SW480 (cell line): ENCODE measurements at places on chromosomes 4 and X.
A peak's percentile ranks its signal among the peaks of the same experiment; 100 is the strongest.

DNA sequence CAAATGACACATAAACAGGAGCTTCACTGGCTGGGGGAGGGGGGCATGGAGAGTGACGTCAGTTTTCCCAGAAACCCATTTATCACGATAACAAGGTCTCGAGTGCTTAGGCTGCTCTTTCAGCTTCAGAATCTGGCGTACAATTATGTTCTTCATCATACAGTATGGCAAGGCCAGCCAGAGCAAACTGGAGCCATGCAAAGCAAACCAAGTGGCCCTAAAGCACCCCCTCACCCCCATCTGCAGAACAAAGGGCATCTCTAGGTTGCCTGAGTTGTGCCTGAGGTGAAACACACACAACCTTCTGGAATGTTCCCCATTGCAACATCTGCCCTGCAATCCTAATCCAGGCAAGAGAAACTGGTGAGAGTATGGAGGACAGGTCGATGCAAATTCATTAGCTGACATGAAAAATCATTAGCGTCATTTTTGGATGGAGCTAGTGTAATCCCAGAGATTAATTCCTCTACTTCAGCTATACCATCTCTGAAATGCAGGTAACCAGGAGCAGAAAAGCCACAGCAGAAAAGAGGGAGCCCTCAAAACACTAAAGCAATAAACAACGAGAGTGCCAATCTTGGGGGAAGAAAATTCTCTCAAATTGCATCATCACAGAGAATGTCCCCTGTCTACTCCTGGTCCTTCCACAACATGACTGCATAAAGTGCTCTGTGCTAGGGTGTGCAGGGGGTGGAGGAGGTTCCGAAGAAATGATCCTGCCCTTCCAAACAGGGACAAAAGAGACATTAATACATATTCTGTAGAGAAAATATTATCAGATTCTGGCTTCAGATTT, 1.8 kb downstream of the SEPTIN6 start:
- no peak for DNase-seq

- DNase-seq: no peak
These were observed 38.8 kb upstream of the CAPN6 start for GRCh38 chrX:111309083-111309482.

DNA sequence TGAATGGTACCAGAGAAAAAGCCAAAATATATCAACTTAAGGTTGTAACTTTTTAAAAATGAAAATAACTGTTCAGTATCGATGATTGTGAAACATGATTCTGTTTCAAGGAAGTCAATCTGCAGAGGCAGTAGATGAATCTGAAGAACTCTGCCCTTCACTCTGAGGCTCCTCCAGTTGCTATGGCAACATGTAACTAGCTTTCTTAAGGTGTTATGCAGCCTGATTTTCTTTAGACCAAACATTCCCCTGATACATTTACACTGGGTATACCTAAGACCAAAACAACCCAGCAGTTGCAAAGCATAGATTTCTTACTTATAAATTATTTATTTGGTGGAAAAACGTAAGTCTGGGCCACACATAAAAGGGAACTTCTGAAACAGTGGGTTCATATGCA, 133.6 kb upstream of the RASGEF1B start:
- DNase-seq: no peak

GRCh38 chr4:73193155-73193554, 65.4 kb downstream of the ANKRD17 start:
- DNase-seq: no peak

GRCh38 chr4:168514249-168514852, 17.5 kb downstream of the PALLD start:
- DNase-seq: peak; percentile 13

DNA sequence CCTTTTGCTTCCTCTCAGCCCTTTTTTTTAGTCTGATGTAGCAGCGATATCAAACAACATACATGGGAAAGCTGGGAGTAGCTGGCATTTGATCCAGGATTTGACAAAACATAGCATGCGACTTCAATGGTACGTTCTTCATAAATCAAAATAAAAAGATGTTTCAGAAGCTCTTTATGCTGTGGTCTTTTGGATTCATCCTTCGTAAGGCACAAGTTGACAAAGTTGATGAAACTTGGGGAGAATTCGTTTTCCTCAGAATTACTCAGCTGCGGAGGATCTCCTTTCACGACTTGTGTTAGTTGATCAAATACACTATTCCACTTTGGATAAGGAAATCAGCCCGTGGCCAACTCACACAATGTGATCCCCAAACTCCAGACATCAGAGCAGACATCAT, 38.1 kb upstream of the CHIC1 start:
- DNase-seq: no peak

DNA sequence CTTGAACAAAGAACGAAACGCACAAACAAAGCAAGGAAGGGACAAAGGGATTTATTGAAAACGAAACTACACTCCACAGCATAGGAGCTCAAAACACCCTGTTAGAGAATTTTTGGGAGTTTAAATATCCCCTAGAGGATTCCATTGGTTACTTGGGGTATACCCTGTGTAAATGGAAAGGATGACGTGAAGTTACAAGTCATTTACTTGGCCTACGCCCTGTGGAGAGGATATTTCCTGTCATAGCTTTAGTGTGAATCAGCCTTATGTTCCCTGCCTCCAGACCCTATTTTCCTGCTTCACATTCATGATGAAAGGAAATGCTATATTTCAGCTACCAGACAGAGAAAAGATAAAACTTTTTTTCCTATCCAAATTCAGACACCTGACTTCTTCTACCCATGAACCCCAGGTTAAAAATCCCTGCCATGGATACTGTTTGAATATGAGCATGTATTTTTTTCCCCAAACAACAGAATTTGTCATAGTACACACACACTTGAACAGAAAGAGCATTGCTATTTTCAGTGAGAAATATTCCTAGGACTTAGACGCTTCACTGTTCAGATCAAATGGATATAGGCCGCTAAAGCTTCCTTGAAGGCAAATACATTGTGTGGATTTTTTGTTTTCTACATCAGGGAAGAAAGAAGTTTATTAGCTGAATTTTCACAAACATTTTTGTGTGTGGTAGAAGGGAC, 20.4 kb downstream of the PIN4 start:
- DNase-seq: peak; percentile 30

GRCh38 chr4:84276752-84277151, 222.3 kb downstream of the NKX6-1 start:
- no peak for DNase-seq

GRCh38 chrX:155242300-155242699, 22.0 kb downstream of the RAB39B start:
- DNase-seq: no peak
